ENCODE measurements at places on chromosomes 6 and 20.

DNA sequence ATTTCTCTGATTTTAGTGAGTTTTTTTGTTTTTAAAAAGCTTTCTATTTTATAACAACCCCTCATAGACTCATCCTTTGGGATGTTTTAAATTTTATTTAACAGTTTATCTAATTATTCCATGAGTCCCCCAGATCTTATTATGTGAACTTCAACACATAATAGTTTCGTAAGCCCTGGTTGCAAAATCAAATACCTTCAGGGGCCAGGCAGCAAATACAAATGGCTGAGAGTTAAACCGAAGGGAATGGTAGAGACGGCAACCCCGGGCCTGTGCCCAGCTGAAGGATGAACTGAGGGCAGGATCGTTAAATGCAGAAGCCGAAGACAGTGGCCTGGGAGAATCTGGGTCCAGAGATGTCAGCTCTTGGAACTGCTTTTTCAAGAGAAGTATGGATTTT, 88.4 kb downstream of the RTN4IP1 start:
- DNase-seq, result no peak

- no peak for DNase-seq
Measured at GRCh38 chr6:90479603-90479926, 107.3 kb downstream of the MAP3K7 start.

DNA sequence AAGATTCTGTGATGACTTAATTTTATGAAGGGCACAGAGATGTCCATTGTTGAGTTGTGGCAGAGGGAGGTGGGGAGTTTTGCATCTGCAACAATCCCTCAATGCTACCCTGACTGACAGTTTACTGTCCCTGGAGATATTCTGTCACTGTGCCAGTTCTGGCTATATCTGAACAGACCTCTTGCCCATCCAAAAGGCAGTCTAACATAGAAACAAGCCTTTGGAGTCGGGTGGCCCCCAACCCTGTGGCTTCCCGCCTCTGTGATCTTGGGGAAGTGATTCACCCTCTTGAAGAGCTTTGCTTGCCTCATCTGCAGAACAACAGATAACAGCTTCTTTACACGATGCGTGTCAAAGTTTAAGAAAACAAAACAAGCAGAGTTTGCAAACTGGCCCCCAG, 3.8 kb upstream of the E2F1 start:
- DNase-seq, result no peak

- DNase-seq, result peak; percentile 38
Measured at GRCh38 chr6:157756708-157757429, 66.2 kb upstream of the SNX9 start.

- DNase-seq, result no peak
Measured at GRCh38 chr6:75546381-75546780, 52.8 kb upstream of the FILIP1 start.

GRCh38 chr6:55663914-55664313, 84.9 kb upstream of the HMGCLL1 start:
- DNase-seq, result no peak

- no peak for DNase-seq
Measured at GRCh38 chr6:4790158-4790899, 14.1 kb downstream of the CDYL start.

DNA sequence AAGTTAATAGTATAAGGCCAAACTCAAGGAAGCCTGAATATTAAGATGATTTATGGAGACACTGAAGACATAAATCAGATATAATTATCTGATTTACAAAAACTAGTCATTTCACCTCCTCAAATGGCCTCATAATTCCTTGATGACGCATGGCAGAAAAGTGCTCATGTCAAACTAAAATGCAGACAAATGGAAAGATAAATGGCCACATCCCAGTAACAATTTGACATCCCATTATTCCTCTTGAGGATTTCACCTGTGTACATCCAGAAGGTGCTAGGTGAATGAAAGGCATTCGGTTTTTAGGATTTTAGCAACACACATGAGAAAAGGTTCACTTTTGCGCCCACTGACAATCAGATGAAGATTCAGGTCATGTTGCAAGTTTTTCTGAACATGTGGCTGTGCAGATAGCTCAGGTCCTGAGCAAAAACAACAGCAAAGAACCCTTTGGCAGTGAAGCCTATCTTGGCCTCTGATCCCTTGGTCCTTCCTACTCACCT, 24.2 kb downstream of the SGK1 start:
- DNase-seq, result no peak

GRCh38 chr6:32947552-32948465, 5.1 kb downstream of the HLA-DMA start:
- DNase-seq, result no peak

- DNase-seq, result no peak
Measured at GRCh38 chr6:90368601-90369000, 72.0 kb upstream of the BACH2 start.

DNA sequence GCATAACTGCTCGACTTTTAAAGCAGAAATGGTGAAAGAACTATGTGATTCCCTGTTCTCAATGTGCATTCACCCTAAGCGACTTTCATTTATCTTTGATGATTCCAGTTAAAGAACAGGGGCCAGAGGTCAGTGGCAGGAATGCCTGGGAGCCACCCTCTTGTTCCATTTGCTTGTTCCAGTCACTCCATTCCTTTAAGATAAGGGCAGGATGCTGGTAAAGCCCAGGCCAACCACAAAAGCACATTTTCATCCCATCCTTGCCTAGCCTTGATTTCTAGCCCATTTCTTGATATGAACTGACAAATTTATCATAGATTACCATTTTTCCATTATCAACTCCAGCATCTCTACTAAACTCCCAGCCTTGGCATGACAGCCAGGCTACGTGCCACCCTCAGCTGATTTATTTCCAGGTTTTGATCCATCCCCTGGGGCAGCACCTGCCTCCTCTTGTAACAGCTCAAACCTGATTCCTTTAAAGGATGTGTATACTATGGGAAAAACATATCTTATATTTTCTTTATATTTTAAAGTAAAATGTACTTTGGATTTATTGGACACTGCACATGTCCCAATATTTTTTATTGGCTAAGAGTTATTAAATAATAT, 19.2 kb downstream of the HMGN3 start:
- DNase-seq, result no peak

GRCh38 chr6:71349976-71350615, 61.5 kb downstream of the OGFRL1 start:
- no peak for DNase-seq

DNA sequence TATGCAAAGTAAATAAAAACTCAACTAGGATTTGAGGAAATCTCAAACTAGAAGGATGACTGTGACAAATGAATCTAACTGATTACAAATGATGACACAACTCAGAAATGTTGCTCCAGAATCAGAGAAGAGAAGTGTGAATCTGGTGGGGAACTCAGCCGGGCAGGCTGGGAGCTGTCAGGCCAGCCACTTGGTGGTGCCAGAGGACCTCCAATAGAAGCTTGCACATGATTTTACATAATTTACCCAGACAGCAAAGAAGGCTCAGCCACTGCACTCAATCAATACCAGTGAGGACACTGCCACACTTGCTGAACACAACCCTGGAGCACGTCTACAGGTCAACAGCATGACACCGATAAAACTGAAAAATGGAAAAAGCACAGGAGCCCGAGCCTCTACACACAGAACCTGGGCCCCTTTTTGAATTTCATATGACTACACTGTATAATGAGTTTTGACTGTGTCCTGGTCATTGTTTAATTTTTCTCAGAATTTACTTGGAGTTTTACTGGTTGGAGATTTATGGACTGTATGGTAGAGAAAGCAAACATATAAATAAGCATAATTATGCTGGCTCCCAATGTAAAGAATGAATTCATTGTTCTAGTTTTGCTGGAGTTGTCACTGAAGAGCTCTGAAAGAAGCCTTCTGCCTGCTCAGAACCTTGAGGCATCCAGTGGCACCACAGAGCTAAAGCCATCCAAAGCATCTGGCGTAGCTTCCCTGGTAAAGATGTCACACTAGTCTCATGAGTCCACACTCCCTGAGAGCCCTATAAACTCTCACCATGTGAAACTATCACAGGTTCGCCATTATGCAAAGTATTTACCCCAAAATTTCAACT, 296.5 kb downstream of the THBS2 start:
- DNase-seq, result peak; percentile 31

GRCh38 chr6:143405373-143406154, 44.9 kb downstream of the ADAT2 start:
- no peak for DNase-seq

- no peak for DNase-seq
Measured at GRCh38 chr20:39706184-39706663, 744.1 kb downstream of the DHX35 start.

DNA sequence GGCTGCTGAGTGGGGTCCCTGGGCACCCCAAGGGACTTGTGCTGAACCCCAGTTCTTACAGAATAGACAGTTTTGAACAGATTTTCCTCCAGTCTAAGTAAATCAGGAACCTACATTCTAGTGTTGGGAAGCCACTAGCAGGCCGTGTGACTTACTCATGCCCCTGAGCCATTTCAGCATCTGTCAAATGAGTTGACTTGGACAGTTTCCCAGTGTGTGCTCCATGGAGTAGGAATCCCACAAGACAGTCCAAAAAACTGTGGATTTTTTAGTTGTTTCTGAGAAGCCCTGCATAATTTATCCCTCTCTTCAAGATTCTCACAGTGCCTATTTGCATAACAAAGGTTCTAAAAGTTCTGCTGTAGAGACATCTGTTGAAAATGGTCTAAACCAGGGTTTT, 2.1 kb downstream of the GABRR2 start:
- no peak for DNase-seq

DNA sequence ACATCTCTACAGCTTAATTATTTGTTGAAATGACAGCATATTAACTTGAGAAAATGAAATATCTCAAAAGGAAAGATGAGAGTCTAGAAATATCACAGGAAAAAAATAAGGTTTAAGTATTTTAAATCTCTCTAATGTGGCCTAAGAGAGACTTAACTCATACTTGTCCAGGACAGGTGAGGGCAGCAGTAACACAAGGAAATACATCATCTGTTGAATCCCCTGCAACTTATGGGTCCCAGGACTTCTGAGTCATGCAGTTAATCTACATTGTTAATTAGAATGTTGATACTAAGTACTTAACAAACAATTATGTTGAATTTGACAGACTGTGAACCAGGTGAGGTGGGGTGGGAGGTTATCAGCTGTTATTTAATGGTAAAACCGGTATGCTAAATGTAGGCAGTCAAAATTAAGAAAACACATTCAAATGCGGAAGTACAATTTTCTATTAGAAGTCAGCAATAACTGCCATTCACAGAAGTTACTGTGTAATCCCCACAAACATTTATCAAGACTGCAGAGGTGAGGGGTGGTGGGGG, 87.9 kb downstream of the CEP57L1 start:
- no peak for DNase-seq

DNA sequence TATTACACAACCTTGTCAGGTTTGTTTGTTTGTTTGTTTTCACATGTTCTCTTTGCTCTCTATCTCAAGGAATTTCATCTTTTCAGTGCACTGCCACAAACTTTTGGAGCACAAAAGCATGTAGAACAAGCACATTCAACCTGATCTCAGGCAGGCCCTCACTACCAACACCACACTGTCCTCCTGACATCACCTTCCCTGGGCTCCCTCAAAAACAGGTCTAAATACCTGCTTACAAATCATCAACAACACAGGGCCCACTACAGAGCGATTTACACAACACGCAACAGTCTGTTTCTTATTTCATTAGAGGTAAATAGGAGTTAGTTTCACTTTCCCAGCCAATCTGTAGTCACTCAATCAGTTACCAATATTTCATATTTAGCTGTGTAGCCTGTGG, 241.4 kb downstream of the EPHA7 start:
- DNase-seq, result no peak
